Activated T-cell treated with anti-CD3 and anti-CD28 coated beads, Interleukin-2, amount 50 U/mL, for 72 hours (primary cell): ENCODE measurements at places on chromosomes 2 and 18.

DNA sequence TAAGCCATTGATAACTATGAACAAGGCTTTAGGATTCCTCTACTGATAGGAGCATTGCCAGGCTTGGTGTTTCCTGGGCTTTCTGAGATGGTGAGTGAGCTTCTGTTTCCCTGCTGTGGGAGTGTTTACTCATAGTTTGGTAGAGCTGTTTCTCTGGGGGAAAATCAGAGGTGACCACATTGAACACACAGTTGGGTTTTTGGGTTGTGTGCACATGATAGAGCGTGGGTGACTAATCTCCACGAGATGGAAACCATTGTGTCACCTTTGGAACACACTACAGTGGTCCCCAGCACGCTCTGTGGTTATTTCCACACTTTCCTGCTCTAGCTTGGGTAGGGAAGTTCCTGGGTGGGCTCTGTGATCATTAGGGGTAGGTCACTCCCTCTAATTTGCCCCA lies 5.4 kb downstream of the IL1R1 start:
- peak overlapping the region; percentile 19 for H3K4me3 ChIP-seq
- peaks cover 78% of the 10 kb centered on the region for H3K36me3 ChIP-seq
- H3K4me1 ChIP-seq, result peaks cover 34% of the 10 kb centered on the region

DNA sequence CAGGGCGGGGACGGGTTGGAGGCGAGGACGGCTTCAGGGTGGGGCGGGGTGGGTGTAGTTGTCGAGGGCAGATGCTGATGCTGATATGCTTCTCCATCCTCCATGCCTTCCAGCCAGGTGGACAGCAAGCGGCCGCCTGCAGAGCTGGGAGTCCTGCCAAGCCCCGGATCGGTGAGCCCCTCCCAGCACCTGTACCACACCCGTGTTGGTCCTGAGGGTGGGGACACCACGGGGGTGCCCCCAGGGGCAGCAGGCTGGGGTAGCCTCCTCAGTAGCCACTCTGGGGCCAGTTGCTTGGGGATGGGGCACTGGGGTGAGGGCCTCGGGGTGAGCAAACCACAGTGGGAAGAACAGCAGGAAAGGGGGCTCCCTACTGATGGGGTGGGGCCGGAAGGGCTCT lies 2.6 kb downstream of the ANO7 start:
- no peaks in the 10 kb centered on the region for H3K27me3 ChIP-seq
- DNase-seq, result no peak
- no peaks in the 10 kb centered on the region for H3K36me3 ChIP-seq
- H3K4me1 ChIP-seq, result no peaks in the 10 kb centered on the region
- H3K27ac ChIP-seq, result no peak overlapping the region
- H3K4me3 ChIP-seq, result no peak overlapping the region

GRCh38 chr2:104804148-104804890 lies 49.6 kb upstream of the POU3F3 start:
- no peak for DNase-seq
- H3K27ac ChIP-seq, result no peak overlapping the region
- no peaks in the 10 kb centered on the region for H3K27me3 ChIP-seq

GRCh38 chr18:58570360-58571064 lies 58.4 kb downstream of the ALPK2 start:
- no peak for DNase-seq
- no peak overlapping the region for H3K27ac ChIP-seq
- H3K27me3 ChIP-seq, result peaks cover 6% of the 10 kb centered on the region
- no peak overlapping the region for H3K4me3 ChIP-seq

DNA sequence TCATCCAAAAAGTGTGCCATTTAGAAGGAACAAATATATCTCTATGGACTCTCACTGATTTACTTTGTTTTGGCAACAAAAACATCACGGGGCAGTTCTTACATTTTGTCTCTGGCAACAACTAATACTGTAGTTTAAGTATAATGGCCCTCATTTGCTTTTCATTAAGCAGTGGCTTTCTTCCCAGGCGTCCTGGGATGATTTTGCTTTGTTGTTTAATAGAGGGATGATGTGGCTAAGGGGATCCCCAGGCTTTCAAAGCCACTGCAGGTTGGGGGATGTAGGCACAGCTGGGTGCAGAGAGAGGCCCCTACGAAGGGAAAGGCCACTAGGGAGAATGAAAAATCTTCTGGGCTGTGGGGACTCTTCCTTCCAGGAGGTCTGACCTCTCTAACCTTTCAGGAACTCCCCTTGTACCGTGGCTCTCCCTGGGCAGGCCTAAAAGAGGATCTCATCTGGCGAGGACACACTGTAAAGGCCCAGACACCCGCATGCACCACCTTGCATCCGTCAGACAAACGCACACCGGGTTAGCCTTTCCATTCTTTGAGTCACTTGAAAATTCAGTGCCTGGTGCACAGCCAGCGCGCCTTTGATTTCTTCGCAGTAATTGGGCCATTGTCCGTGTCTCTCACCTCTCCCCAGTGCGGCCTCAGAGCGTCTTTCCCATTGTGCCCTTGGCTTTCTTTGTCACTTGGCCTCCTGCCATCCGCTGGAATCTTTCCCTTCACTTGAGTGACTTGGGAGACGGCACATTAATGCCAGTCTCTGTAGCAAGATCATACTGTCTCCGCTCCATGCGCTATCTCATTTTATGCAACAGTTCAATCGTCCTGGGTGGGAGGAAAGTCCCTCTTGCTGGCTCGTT lies 40.3 kb upstream of the AFF3 start:
- no peaks in the 10 kb centered on the region for H3K36me3 ChIP-seq
- no peak overlapping the region for H3K4me3 ChIP-seq
- no peak overlapping the region for H3K27ac ChIP-seq
- H3K27me3 ChIP-seq, result peaks cover 6% of the 10 kb centered on the region
- H3K4me1 ChIP-seq, result no peaks in the 10 kb centered on the region
- no peak for DNase-seq

- no peak overlapping the region for H3K4me3 ChIP-seq
- H3K27ac ChIP-seq, result peak overlapping the region; percentile 35
- no peak for DNase-seq
- H3K36me3 ChIP-seq, result no peaks in the 10 kb centered on the region
- no peaks in the 10 kb centered on the region for H3K4me1 ChIP-seq
- peaks cover 24% of the 10 kb centered on the region for H3K27me3 ChIP-seq
Measured at GRCh38 chr2:109680523-109681297, 66.5 kb downstream of the SOWAHC start.

GRCh38 chr2:6535572-6535971 lies 330.1 kb downstream of the CMPK2 start:
- DNase-seq, result no peak
- H3K4me3 ChIP-seq, result no peak overlapping the region
- H3K27ac ChIP-seq, result no peak overlapping the region
- H3K27me3 ChIP-seq, result peaks cover 8% of the 10 kb centered on the region
- no peaks in the 10 kb centered on the region for H3K36me3 ChIP-seq

GRCh38 chr2:95389245-95390119 lies 13.0 kb upstream of the FAHD2A start:
- H3K4me1 ChIP-seq, result peaks cover 7% of the 10 kb centered on the region
- H3K27me3 ChIP-seq, result no peaks in the 10 kb centered on the region
- H3K4me3 ChIP-seq, result no peak overlapping the region
- no peak overlapping the region for H3K27ac ChIP-seq
- H3K36me3 ChIP-seq, result no peaks in the 10 kb centered on the region

DNA sequence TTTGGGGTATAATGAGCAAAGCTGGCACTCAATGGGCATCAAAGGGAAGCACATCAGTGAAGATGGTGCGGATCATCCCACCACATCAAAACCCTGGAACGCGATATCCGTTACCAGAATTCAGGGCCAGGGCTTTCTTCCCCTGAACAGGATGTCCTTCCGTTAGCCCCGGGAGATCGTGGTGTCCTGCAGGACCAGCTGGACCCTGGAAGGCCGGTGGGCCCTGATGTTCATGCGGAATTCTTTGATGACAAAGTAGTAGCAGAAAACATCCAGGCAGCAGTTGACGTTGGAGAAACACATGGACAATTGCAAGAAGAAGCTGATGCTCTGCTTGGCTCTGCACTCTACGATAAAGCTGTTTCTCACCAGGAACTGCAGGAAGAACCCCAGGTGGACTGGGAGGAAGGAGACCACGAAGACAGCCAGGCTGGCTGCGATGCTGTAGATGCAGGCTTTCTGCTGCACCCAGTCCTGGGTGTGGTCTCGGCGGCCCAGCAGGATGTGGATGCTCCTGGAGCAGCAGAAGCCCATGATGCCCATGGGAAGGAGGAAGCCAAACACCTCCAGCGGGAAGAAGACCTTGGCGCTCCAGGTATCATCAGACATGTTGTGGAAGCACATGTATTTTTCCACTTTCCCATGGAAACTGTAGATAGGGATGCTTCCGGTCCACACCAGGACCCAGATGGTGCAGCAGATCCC lies 15.0 kb downstream of the GPR55 start:
- peaks cover 51% of the 10 kb centered on the region for H3K27me3 ChIP-seq
- DNase-seq, result no peak
- peaks cover 2% of the 10 kb centered on the region for H3K36me3 ChIP-seq
- H3K27ac ChIP-seq, result peak overlapping the region; percentile 72
- H3K4me1 ChIP-seq, result peaks cover 82% of the 10 kb centered on the region
- H3K4me3 ChIP-seq, result peak overlapping the region; percentile 56
